ENCODE measurements at places on chromosomes 5 and 9. TPM values are rescaled to one million over a fixed set of nuclear protein-coding genes. Genes with fewer than 3 reads are reported as not detected.

The SLC36A3 gene
- not detected for total RNA-seq

The RGS7BP gene
- not detected for total RNA-seq

The PCDHGC3 gene
- total RNA-seq = 81.9 TPM

The CD180 gene
- not detected for total RNA-seq

The FBN2 gene
- total RNA-seq = 431 TPM

The TEX48 gene
- not detected for total RNA-seq

The CBY3 gene
- 0.29 TPM for total RNA-seq

The TRAF1 gene
- 1.7 TPM for total RNA-seq

The SETX gene
- total RNA-seq = 125 TPM

The MAP1B gene
- total RNA-seq = 181 TPM

The PCDHA1 gene
- total RNA-seq = not detected

All from placental pericyte (primary cell).